ENCODE measurements at places on chromosomes 3 and 15. TPM values are rescaled to one million over a fixed set of nuclear protein-coding genes. Genes with fewer than 3 reads are reported as not detected.

SAXO2 gene
- 0.98 TPM for total RNA-seq

CHRNA7 gene
- total RNA-seq: 0.23 TPM

SLC22A13 gene
- 0.94 TPM for total RNA-seq

TTLL13 gene
- total RNA-seq: not detected

GRK7 gene
- under 0.01 TPM for total RNA-seq

Data from smooth muscle cell of the coronary artery (primary cell).